Lung (tissue), 17 donors: ENCODE measurements at places on chromosomes 11 and 22. TPM values are rescaled to one million over a fixed set of nuclear protein-coding genes. Genes with fewer than 3 reads are reported as not detected.

- H3K4me1 ChIP-seq: no peaks in the 10 kb centered on the region
- DNase-seq: no peak
- no peaks in the 10 kb centered on the region for H3K27me3 ChIP-seq
- no peak overlapping the region for H3K4me3 ChIP-seq
These were observed 13.2 kb upstream of the SSTR3 start for GRCh38 chr22:37225481-37225880.

PTGDR2 gene
- 0.16 TPM for polyA plus RNA-seq

DNA sequence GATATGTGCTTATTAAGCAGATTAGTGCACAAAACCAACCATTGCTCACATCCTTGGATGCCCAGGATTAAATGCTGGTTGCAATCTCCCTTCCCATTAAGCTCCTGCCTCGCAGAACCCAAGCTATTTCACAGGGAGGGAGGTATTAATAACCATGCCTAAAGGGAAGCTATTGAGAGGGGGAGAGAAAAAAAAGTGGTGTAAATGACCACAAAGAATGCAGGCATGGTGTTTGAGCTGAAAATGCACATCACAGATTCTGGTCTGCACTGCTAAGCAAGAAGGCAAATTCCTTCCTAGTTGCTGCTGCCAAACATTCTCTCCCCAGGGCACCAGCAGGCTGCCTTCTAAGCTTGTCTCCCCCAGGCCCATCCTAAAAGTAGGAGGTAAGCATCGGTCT lies 92.0 kb upstream of the ISX start:
- no peak for DNase-seq
- no peaks in the 10 kb centered on the region for H3K36me3 ChIP-seq
- H3K27me3 ChIP-seq: no peaks in the 10 kb centered on the region
- no peaks in the 10 kb centered on the region for H3K4me1 ChIP-seq
- H3K4me3 ChIP-seq: no peak overlapping the region

KDM4D gene
- 0.63 TPM for polyA plus RNA-seq

LRRC55 gene
- polyA plus RNA-seq: 0.02 TPM

DNA sequence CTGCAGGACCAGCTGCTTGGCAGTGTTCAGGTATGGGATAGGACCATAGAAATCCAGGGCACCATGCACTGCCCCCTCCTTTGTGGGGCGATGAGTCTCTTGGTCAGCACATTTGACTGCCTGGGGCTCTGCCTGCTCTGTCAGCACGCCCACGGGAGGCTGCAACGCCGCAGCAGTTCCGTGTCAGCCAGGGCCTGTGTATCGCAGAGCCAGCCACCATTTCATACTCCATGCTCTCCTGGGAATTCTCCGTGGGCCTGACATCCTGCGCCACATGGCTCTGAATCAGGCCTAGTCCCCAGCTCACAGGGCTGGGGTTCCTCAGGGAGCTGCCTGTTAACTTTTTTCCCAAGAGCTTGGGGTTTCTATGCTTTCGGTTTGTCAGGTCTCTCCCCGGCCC lies 16.9 kb upstream of the RELT start:
- DNase-seq: no peak
- no peak overlapping the region for H3K4me3 ChIP-seq
- H3K27ac ChIP-seq: peak overlapping the region; percentile 8
- no peaks in the 10 kb centered on the region for H3K27me3 ChIP-seq
- H3K36me3 ChIP-seq: peaks cover 51% of the 10 kb centered on the region
